ENCODE measurements at places on chromosomes 2 and 18.

GRCh38 chr2:232228332-232228731 is 150.2 kb upstream of the ALPP start:
- DNase-seq: no peak

DNA sequence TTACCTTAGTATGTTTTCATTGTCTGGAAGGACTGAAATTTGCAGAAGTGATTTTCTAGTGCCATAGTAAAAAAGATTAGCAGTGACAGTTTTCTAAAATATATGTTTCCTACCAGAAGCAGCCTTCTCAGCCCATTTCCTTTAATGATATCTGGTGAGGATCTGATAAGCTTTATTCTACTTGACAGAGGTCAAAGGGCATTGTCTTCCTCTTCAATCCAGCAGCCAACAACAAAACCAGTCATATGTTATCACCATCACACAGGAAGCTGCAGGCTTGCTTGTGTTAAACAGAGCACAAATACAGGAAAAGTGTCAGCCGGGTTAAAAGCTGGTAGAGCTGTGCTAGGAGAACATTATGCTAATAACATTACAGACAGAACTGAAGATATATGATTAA is 35.6 kb upstream of the ZSWIM2 start:
- no peak for DNase-seq

- DNase-seq: no peak
Measured at GRCh38 chr2:79576451-79576850, 63.6 kb downstream of the CTNNA2 start.

DNA sequence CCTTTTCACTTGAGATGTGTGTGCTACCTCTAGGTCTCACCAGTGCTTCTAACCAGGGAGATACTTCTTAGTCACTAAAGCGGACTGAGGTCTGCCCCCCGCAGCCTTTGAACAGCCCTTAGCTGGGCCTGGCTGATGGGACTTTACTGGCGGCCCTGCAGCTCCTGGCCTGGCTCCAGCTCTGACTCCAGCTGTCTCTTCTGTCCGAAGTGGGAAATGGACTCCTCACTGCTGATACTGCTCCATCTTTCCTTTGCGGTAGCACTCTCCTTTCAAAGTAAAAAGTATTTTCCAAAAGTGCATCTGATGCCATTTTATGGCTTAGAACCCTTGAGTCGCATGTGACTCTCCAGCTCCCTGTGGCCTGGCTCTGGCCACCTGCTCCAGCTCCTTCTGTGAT is 64.5 kb downstream of the ATP9B start:
- DNase-seq: no peak

GRCh38 chr2:100397118-100397860 is 20.2 kb downstream of the CHST10 start:
- DNase-seq: no peak

GRCh38 chr2:223060201-223060825 is 8.3 kb downstream of the KCNE4 start:
- DNase-seq: no peak
